Right lobe of liver (tissue), 6 donors: ENCODE measurements at places on chromosomes 16 and 17. TPM values are rescaled to one million over a fixed set of nuclear protein-coding genes. Genes with fewer than 3 reads are reported as not detected.

The SLC16A5 gene
- total RNA-seq = 3.7 TPM

- DNase-seq = no peak
Measured at GRCh38 chr17:70683936-70684335, 514.6 kb downstream of the KCNJ2 start.

DNA sequence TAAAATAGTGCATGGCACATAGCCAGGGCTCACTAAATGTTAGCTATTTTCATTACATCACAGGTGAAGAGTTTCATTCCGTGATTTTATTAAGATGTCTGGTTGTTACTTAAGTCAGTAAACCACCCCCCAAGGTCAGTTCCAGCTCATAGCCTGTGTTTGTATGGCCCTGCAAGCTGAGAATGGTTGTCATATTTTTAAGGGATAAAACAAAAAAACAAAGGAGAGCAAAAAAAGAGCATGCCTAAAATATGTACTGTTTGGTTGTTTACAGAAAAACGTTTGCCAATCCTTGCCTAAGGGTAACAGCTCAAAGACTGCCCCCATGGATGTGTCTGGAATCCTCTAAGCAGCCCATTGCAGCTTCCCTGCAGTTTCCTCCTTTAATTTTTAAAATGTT lies 329.6 kb downstream of the CA10 start:
- DNase-seq = no peak

GRCh38 chr16:1072526-1073261 lies at the start of gene SSTR5:
TSS of gene SSTR5 (plus strand) at chr16:1072747. CDS start at chr16:1078869, 6,122 bp downstream.
- DNase-seq = no peak

- no peak for DNase-seq
Measured at GRCh38 chr17:8861495-8862181, 5.8 kb downstream of the PIK3R6 start.

- no peak for DNase-seq
Measured at GRCh38 chr16:84717484-84717883, 17.7 kb downstream of the USP10 start.
